Anterior cingulate cortex (tissue), 58 donors: ENCODE measurements at places on chromosomes 5 and 9.
A peak's percentile ranks its signal among the peaks of the same experiment; 100 is the strongest.

DNA sequence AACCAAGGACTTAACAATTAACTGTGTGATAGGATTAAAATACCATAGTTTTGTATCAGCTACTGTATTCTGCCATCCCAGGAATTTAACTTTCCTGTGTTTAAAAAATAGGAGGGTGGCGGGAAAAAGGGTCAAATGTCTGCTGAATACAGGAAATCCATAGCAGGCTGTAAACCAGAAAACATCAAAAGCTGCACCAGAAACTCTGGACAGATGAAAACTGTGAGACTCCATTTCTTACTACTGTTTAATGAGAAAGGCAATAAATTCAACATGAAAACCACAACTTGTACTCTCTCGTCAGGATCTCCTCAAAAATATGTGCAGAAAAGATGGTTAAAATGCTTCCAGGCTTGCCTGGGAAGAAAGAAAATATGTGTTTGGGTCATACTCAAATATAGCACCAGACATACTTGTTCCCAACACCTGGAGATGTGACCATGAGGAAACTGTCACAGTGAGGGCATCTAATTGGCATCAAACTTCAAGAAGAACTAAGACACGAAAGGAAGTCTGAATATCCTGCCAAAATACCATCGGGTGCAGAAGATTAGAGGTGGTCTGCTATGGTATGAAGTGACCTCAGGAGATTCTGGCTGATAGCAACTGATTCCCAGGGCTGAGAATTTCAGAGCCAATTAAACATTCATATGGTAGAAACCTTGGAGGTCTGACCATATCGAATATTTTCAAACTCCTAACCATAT is 164.7 kb upstream of the TARS1 start:
- DNase-seq: no peak

- DNase-seq: peak; percentile 45
Measured at GRCh38 chr5:87268126-87268969, 665 bp downstream of the RASA1 start.

GRCh38 chr5:141915881-141916336 is 7.8 kb upstream of the DELE1 start:
- DNase-seq: no peak

DNA sequence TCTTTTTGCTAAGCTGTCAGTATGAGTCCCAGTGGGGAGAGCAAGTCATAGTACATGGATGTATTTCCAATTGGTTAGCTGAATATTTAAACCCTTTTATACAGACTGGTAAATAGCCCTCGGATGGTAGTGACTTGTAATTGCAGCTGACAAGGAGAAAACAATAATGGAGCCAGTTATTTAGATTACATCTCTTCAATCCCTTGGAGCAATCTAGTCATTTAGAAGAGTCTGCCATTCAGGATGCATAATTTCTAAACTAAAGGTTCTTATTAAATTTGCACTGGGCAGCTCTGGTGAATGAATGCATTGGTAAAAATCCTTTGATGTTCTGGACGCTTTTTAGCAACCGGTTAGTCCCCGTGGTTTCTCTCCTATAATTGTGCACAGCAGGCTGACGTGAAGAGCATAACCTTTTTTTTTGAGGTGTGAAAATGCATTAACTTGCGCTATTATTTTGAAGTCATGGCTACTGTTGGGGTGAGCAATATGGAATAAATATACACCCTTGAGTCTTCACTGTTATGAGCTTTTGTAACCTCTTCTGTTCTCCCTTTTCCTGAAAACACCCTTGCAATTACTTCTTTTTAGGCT is 158.6 kb upstream of the CD180 start:
- DNase-seq: no peak

GRCh38 chr5:142192286-142193113 is 83.9 kb downstream of the NDFIP1 start:
- DNase-seq: no peak

DNA sequence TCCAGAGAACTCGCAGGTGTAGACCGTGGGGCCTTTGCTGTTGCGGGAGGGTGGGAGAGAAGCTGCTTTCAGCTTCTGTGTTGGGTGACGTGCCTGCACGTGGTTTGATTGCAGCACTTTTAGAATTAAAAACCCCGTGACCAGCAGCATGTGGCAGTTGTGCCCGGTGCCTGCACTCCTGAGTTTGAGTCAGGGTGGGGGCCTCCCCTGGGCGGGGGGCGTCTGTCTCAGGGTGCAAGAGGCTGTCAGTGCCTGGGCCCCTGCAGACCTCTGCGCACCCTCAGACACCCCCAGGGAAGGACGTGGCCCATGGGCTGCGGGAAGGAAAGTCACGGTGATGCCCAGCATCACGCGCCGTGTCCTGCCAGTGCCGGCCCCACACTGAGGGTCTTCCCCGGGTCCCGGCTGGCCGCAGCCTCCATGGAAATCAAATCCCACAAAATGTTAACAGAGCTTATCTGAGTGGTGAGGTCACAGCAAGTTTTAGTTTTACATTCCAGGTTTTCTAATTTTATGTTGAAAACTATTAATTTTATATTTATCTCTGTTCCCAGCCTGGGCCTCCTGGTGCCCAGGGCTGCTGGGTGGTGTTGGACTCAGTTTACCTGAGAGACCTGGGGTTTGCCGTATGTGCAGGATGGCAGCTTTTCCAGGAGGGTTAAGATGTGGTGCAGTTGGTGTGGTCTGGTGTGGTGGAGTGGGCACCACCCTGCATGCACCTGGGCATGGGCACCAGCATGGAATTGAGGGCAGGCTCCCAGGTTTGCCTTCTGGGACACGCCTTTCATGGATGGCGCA is 33.3 kb downstream of the AHRR start:
- no peak for DNase-seq

- DNase-seq: no peak
Measured at GRCh38 chr9:64773491-64773931, 511.5 kb downstream of the FOXD4L5 start.

DNA sequence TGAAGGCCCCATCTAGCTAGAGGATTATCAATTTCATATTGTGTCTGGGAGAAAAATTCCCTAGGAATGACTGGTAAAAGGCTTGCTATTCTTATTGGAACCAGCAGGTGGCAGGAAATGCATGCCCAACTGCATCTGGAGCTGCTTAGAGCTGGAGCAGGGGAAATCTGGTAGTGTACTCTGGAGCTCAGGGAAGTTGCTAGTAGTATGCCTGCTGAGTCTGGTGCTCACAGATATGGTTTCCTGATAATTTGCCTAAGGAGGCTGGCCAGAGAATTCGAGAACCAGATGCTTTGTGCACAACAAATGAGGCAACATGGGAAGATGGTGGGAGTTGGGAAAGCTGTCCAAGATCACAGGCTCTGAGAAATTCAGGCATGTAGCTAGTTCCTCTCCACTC is 53.7 kb downstream of the G3BP1 start:
- peak; percentile 53 for DNase-seq

- DNase-seq: no peak
Measured at GRCh38 chr5:37631939-37632338, 207.9 kb downstream of the GDNF start.

- DNase-seq: no peak
Measured at GRCh38 chr5:34675857-34676256, 19.7 kb downstream of the RAI14 start.
